ENCODE measurements at places on chromosomes 7 and 10.

DNA sequence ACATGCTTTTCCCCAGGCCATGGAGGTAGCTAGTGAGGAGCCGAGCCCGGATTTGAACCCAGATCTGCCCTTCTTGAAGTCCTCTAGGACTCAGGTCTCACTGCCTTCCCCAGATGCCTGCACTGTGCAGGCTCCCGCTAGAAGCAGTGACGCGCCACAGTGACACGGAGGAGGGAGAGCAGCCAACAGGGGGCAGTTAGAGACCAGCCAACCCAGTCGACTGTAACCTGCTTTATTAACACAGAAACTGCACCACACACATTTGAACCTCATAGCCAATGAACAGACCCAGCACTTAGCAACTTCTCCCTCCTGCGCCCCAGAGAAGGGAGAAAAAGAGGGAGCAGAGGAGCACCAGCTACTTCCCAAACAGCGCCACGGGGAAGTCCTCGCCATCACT is 27.4 kb downstream of the PILRA start:
- DNase-seq: no peak

DNA sequence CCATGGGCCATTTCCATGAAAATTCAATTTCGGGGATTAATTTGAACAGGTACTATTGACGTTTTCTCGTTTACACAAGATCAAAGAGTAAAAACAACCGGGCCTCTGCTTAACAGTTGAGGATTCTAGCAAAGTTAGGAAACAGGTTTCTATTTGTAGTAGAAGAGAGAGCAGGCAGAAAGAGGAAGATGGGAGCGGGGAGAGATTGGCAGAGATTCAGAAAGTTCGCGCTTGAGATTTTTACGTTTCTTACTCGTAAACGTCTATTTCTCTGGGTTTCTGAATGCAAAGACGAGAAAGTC is 571 bp upstream of the VWC2 start:
- DNase-seq: no peak

DNA sequence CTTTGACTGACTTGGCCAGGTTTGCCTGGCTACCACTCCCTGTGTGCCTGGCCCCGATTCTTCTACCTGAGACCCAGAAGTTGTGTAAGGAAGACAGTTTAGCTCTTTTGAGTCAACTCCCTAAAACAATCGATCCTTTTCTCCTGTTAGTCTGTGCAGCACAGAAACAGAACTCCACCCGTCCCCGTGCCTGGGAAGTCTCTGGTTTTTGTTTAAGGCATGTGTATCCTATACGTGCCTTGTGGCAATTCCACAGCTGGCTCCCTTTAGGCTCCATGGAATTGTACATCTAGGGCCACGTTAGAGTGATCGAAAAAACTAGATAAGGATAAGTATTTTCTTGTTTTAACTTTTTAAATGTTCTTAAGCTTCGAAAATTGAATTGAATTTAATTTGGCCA is 131.6 kb downstream of the BICC1 start:
- DNase-seq: no peak

DNA sequence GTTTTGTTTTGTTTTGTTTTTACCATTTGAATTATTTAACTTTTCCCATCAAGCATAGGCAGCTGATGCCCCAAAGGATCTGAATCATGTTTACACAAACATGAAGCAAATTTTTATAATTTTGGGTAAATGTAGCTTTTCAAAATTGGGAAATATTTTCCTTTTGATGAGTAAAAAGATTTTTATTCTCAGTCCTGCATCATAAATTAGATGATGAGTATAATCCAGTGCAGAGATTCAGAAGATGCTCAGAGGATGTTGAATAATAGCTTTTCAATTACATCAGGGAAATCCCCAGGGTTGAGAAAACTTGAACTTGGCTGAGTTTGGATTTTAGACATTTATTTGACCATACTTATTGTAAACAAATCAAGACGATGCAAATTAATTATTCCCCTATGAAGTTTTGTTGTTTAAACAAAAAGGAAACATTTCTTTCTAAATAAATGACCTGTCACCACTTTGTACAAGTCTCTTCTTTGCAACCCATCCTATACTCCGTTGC is 121.7 kb downstream of the FAM204A start:
- no peak for DNase-seq

- no peak for DNase-seq
Measured at GRCh38 chr10:70403483-70404035, 386 bp upstream of the EIF4EBP2 start.

DNA sequence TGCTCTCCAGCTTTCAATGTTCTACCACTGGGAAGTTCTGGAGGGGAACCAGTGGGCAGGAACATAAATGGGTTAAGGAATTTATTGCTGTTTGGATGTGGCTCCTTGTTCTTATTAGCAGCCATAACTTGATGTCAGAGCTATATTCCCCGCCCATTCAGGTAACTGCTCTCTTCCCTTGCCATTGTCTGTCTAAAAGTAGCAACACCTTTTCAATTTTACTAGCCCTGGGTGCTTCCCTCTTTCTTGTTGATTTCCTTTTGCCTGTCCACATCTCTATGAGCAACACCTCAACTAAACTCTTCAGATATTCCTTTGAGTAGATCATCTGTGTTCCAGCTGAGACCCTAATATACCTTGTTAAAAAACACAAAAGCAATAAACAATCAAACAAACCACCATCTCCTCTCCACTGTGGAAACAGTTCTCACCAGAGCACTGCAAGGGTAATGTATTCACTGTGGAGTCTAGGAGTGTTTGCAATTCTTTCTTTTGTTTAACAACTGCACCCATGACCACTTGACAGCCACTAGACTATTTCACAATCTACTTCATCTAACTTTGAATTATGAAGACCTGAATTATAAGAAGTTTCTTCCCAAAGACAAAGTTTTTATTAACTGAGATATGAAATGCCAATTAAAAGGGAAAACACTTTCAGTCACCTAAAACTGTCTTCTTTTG is 436.7 kb downstream of the IPMK start:
- no peak for DNase-seq

GRCh38 chr7:16648551-16648950 is 2.6 kb downstream of the BZW2 start:
- DNase-seq: no peak

GRCh38 chr7:13179775-13180523 is 492.5 kb downstream of the ARL4A start:
- DNase-seq: no peak

DNA sequence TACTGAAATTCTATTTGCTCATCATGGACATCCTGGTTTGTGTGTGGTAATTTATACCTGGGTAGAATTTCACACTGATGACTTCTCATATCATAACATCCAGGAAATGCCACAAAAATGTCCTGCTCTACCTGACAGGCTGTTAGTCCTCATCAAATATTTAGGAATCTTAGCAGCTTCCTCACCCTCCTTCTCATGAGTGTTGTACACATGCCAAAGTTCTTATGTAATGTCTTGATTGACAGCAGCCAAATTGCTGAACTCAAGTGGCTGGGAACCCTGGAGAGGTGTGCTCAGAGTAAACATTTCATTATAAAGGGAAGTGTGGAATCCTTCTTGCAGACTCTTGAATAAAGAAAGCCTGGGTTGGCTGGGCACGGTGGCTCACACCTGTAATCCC is 8.9 kb downstream of the EEPD1 start:
- DNase-seq: no peak

- DNase-seq: no peak
Measured at GRCh38 chr10:118904286-118904685, 125.2 kb upstream of the NANOS1 start.

- no peak for DNase-seq
Measured at GRCh38 chr7:143480501-143480900, 2.8 kb downstream of the TAS2R41 start.

- no peak for DNase-seq
Measured at GRCh38 chr7:136063326-136063666, 86.1 kb upstream of the MTPN start.

DNA sequence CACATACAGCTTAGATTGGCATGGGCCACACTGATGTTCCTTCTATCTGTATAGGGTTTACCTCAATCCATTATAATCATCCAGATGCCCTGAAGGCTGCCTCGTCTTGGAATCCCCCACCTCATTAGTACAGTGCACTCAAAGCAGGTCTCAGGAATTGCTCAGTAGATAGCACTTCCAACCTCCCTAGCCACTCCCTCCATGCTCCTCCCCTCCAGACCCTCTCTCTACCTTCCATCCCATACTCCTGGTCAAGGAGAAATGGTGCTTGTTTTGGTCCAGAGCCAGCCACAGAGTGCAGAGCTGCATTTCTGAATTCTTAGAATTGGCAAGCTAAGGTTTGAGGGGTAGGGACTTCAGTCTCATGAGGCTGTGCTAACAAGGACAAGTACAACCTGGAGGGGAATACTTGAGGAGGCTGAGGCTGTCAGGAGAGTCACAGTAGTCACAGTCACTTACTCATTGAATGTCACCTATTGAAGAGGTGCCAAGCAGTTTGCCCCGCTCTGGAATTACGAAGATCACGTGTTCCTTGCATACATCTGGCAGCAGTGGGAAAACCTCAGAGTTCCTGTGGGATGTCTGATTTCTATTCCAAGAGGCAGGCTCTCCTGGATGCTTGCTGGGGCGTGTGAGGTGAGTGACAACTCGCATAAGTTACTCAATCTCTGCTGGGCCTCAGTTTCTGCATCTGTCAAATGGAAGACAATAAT is 60.7 kb upstream of the ZNF746 start:
- DNase-seq: no peak

DNA sequence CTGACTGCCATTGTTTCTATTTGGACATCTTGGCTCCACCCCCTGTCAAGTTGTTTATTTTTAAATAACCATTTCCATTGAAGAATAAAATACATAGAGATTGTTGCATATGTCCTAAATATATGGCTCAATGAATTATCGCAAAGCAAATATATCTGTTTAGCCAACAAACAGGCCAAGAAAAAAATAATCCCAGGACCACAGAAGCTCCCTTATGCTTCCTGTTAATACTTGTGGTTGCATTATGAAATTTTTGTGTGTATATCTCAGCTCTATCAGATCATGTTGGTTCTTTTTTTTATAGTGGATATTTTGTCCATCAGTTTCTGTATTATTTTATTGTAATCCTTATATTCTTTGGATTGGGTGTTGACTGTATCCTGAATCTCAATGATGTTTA is 53.4 kb upstream of the CYP2C8 start:
- DNase-seq: no peak

DNA sequence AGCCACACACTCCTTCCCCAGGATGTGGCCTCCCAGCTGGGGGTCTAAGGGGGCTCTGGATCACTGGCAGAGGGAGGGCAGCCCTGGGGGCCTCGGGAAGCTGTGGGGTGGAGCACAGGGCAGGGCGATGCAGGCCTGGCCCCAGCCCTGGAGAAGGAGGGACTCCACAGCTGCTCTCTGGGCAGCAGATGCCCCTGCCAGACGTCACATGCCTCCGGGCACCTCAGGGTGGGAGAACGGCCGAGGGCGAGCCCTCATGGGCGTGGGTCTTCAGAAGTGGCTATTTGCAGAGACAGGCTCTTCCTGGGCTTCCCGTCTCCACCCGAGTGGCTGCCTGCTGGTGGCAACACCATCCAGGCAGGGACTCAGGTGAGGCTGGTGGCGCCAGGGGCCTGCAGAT is 16.0 kb upstream of the ADGRA1 start:
- DNase-seq: no peak

GRCh38 chr7:2792235-2792634 is 51.9 kb downstream of the GNA12 start:
- DNase-seq: no peak

DNA sequence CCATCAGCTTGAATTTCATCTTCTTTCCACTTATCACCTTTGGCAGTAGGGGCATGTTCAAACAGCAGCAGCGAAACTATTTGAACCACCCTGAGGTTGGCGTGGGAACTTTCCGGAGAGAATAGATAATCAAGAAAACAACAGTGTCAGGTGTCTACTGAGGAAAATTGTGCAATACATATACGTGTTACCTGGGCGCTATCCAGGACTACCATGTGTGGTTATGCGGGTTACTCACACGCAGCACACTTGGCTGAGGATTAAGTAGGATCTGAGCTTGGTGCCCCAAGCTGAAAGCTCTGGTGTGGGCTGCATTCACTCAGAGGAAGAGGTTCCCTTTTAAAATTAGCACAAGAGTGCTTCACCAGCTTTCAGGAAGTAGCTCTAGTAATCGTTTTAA is 8.8 kb upstream of the ABI1 start:
- DNase-seq: no peak

DNA sequence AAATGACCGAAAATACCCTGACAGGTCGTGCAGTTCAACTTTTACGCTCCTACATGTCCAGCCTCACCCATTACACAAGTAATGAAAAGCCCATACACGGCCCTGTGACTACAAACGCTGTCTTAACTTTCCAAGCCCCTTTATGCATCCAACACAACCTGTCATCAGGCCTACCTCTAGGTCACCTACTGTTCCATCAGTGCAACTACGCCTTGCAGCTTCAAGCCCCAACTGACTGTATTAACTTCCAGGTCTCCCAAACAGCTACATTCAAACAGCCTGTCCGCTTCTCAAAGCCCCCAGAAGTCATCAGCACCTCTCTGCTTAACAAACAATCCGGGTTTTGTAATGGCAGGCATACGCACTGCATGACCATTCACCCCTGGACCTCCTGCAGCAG is 19.2 kb downstream of the ZNF107 start:
- no peak for DNase-seq

DNA sequence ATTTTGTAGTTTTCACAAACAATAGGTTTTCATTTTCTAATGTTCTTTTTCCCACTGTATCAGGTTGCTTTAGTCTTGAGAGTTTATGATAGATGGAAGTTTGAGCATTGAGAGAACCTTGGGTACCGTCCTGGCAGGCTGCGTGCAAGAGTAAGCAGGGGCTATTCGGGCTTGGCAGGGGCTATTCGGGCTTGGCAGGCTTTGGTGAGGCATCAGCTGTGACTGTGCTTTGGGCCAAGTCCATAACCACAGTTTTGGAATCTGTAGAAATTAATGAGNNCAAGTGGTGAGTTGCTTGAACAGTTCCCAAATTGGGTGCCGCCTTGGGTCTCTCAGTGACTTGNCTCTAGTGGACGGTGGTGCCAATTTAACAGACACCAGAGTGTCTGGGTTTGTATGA is 424.6 kb downstream of the PAXIP1 start:
- no peak for DNase-seq

DNA sequence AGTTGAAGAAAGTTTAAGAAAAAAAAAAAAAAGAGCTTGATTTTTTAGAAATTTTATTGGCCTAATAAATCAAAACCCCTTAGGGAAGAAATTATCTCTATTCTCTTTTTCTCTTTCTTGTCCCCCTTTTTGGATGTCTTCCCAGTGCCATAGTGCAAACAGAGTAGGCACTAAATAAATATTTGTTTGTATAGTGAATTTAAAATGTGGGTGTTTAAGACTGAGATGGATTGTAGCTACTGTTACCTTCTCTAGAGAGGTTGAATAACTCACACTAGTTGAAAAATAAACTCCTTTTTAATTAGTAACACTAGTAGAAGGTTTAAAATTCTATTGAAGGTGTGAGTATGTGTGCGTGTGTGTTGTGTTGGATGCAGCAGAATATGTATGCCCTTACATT is 783.8 kb downstream of the NXPH1 start:
- DNase-seq: no peak

DNA sequence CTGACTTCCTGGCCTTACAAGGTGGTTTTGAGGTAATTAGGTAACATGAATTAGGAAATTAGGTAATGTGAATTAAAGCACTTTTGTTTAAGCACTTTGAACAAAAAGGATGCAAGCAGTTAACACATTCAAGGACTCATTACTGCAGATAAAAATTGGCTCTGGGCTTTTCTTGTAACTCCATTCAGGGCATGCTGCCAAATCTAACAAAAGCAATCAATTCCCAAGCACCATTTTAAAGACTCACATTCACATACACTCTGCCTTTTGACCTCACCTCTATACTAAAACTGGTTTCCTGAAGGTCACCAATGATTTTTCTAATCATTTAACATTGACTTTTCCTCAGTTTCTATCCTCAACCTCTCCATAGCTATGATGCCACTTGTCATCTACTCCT is 251.2 kb upstream of the RHOBTB1 start:
- no peak for DNase-seq
